CD4-positive, alpha-beta T cell treated with Interleukin-15 for 1 hour (primary cell): ENCODE measurements at places on chromosomes 6 and 20.

- peak; percentile 78 for DNase-seq
These were observed 90.0 kb downstream of the PRND start for GRCh38 chr20:4811661-4812181.

DNA sequence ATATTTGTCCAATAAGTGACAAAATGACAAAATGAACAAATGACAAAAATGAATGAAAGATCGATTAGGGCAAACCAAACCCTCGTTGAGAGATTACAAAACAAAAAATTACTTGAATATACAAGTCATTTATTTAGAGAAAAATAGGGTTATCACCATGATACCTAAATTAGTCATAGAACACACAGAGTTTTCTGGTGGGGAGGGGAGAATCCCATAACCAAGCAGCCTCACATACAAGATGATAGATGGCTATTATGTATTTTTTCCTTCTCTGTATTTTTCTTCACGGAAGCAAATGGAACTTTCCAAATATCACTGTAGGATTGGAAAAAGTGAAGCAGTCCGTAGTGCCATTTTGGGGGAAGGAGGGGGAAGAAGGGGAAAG lies 28.5 kb upstream of the BMP6 start:
- no peak for DNase-seq

DNA sequence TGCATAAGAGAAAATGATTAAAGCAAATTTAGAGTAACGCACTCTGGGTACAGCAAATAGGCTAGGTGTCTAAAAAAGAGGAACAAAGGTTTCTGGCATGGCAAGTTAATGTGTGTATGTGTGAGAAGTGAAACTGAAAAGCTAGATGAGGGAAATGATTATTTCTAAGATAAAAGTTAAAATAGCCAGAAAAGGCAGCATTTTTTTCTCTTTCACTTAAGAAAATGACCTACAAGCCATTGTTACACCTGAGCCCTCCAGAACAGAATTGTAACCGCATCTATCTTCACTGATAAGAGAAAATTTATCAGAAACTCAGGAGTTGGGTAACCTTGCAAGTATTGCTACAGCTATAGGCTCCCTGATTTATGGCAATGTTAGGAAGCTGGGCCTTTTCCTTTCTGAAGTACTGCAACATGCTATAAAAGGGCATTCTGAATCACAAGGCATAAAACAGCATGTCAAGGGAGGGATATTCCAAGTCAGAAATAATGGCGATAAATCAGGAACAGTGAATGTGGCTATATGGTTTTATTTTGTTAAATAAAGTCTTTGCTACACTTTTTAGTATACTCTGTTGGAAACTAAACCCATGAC lies 395.3 kb downstream of the TBC1D32 start:
- no peak for DNase-seq

DNA sequence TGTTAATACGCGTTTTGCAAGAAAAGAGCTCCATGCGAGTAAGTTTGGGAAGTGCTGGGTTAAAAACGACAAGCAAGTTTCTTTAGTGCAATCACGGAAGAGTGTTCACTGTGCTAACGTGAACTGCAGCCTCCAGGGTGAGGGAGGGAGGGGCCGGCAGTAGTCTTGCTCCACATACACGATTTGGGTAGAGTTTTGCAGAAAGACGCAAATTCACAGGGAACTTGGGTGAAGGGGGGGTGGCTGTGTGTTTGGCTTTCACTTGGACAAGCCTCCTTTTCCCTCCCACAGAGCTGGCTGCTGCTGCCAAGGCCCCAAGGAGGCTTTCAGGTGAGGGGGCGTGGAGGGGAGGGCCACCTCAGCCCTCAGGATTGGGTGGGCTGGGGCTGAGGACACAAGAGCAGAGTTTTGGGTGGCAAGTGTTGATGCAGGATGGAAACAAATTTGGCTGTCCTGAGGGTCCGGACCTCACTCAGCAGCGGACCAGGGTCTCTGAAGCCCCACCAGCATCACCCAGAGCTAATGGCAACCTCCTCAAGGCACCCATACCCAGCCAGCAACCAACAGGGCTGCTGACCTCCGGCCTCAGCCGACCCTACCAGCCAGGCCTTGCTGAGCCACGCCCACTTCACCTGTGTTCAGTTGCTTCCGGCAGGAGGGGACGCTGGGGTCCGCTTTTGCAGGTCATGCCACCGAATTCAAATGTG lies 204.5 kb downstream of the ERMARD start:
- DNase-seq = peak; percentile 22

DNA sequence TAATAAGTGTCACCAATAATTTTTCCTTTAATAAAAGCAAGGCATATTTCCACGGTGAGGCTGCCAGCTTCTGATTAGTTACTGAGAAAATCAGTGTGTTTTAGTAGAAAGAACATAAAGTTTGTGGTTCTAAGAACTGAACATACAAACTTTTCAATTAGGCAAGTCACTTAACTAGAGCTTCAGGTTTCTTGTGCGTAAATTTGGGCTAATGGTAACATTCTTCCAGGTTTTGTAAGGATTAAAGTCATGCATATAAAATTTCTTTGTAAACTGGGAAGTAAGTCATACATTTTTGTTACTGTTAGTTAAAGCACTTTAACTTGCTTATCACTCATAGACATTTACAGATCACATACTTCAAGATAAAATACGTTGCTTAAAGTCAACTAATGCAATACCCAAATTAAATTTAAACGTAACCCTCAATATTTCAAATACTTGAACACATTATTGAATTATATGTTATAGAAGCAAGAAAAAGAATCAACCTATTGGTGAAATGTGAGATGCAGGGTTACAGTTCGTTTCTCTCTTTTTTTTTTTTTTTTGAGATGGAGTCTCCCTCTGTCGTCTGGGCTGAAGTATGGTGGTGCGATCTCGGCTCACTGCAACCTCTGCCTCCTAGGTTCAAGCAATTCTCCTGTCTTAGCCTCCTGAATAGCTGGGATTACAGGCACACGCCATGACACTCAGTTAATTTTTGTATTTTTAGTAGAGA lies 327.3 kb upstream of the NOX3 start:
- no peak for DNase-seq

DNA sequence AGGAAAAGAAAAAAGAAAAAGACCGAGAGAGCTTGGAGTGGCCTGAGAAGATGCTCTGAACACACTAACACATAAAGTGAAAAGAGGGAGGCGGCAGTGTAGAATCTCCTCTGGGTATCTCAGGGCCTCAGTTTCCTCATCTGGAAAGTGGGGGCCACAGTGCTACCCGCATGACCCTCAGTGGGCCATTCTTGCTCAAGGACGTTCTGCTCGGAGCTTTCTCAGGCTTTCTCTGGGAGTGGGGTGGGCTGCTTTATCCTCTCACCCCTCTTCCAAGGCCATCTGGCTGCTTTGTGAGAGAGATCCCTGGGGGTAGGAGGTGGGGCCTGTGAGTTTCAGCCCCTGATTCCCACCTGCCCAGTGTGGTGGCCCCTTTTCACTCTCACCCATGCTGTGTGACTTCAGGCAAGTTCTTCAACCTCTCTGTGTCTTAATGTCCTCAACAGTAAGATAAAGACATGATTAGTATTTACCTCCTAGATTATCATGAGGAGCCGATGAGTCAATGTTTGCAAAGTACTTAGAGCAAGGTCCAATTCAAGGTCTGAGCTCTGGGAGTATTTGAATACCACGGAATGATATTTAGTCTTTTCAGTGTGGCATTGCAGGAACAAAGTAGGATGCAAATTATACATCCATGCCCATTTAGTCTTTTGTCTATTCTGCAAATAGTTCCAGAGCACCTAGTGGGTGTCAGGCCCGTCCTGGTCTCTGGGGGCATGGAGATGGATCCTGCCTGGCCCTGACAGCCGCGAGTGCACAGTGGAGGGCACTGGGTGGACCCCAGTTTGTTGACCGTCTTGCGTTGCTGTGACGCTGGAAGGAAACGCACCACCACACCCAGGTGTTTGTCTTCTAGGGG lies 34.3 kb downstream of the SRC start:
- DNase-seq = no peak

DNA sequence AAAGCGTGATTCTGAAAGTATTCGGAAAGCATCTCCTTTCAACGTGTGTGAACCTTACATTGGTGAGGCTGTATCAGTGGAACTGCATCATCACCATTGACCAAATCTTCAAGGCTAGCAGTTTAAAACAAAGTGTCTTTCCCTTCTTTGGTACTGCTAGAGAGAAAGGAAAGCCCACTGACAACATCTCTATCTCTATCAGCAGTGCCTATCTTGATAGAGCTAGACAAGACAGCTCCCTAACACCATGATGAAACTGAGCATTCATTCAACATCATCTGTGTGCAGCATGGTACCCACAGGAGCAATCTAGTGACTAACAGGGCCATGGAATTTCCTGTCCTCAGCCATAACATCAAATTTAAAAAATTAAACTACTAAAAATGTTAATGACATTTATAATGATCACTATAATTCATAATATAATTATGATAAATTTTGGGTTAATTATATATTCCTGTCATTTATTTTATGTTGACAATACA lies 31.5 kb upstream of the EDN1 start:
- no peak for DNase-seq

GRCh38 chr6:31495580-31495979 lies 2.4 kb upstream of the MICB start:
- DNase-seq = no peak

DNA sequence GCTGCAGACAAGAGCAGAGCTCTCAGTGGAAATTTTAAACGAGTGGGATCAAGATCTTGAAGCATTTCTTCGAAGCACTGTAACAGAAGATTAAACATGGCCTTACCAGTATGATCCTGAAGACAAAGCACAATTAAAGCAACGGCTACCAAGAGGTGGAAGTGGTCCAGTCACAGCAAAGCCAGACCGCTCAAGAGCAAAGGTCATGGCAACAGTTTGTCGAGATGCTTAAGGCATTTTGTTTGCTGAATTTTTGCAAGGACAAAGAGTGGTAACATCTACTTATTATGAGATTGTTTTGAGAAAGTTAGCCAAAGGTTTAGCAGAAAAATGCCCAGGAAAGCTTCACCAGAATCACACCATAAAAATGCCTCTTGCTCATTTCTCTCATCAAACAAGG lies 153.4 kb upstream of the CARMIL1 start:
- no peak for DNase-seq

DNA sequence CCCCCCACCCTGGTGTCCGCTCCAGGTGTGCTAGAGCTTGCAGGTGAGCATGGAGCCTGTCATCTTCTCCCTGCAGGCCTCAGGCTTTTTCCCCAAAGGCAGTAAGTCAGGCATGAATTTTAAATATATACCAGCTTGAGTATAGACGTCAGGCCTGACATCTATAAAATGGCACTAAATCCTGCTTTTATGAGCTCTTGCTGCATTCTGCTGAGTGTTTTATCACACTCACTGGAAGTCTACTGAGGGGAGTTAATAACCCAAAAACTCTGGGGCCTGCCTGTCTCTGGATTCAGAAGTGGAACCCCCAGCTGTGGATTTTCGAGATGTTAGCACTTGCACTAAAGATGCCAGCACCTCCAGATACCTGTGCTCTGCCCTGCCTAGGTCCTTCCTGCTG lies 133.4 kb upstream of the TOP1 start:
- no peak for DNase-seq

DNA sequence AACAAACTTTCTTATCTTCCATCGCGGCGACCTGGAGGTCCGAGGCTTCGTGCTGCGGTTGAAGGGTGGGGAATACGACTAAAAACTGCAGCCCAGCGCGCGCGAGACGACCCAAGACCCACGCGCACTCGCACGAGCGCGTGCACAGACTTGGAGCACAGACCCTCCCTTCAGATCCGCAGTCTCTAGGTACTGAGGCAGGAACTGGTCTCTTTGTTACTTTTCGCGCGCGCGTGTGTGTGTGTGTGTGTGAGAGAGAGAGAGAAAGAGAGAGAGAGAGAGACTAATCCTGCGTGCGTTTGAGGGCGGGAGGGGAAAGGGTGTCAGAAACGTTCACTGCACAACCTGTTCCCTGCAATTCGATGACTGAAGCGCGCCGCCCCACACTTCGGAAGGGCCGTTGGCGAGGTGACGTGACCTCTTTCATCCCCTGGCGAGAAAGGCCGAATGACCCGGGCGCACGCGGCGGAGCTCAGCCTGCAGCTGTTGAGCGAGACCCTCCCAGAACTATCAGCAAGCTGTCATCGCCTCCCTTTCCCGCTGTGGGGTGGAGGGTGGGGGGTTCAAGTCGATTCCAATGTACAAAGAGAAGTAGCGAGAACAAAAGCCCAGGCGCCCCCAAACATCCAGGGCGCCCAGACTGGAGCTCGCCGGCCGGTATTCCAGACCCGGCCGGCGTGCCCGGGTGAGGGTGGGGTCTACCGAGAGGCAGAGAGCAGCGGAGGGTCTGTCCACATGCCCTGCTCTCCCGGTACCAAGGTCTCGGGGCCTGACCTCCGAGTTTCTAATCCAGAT lies 1.5 kb upstream of the TUBB2B start:
- DNase-seq = peak; percentile 20

GRCh38 chr6:36703982-36704381 lies 6.4 kb downstream of the RAB44 start:
- no peak for DNase-seq

DNA sequence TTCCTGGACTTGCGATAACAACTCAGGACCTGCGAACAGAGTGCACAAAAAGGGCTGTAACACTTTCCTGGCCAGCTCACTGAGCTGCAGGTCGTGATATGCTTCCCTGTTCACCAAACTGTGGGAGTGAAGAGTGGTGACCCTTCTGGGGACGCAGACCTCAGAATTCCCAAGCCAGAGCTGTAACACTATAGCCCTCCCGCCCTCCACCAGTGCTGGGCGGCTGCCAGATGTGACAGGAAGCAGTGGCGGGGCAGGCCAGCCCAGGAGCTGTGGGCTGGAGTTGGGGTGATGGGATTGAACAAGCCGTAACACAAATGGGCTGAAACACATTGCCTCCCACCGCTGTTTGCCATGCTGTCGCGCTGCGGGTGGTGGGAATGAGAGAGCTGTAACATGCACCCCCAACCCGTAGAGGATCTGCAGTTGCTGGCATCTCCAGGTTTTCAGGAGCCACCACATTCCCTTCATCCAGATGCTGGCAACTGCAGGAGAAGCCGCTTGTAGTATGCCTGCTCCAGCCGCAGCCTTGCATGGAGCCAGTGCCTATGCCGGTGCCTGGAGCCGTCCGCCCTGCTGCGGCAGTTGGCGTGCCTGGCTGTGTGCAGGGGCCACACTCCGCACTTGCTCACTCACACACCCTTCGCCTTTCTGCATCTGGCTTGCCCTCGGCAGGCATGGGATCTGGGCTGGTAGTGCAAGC lies 148.3 kb upstream of the PROKR2 start:
- DNase-seq = no peak

GRCh38 chr6:5457041-5457440 lies 195.7 kb downstream of the FARS2 start:
- DNase-seq = no peak

- DNase-seq = no peak
These were observed 1.9 kb upstream of the NR2E1 start for GRCh38 chr6:108163644-108164542.

DNA sequence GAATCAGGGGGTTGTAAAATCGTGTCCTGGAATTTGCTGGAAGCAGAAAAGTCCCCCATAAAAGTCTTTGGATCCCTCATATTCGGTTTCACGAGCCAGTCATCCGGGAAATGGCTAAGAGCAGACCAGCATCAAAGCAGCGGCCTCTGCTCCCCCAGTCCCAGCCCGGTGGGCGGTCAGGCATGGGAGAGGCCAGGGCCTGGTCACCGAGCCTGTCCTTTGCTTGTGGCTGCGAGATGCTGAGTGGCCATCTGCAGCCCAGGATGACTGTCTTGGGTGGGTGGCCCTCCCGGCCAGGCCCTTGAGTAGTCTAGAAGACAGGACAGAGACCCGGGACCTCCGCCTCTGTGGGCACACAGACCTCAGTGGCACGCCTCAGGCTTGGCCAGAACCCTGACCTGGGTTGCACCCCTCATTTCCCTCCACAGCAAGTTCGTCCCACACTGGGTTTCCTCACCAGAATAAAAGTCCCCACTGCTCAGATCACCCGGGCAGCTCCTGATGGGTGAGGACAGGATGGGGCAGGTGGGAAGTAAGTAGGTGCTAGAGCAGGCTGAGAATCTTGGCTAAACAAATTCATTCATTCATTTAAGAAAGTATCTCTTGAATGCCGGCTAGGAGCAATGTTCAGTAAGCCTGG lies 172.1 kb downstream of the BMP7 start:
- no peak for DNase-seq
